Lower leg skin (tissue), 4 donors: ENCODE measurements at places on chromosomes 16 and 17. TPM values are rescaled to one million over a fixed set of nuclear protein-coding genes. Genes with fewer than 3 reads are reported as not detected.

The ZNF385C gene
- total RNA-seq = not detected

The SLC4A1 gene
- total RNA-seq = not detected

The POLDIP2 gene
- total RNA-seq = 90.2 TPM

The BCL7C gene
- total RNA-seq = 57.5 TPM

The KCNG4 gene
- not detected for total RNA-seq

The IL32 gene
- 0.80 TPM for total RNA-seq

The KRT36 gene
- not detected for total RNA-seq

The SLC12A3 gene
- not detected for total RNA-seq

The MLYCD gene
- 8.8 TPM for total RNA-seq

The HSPB9 gene
- total RNA-seq = 0.23 TPM

The SPECC1 gene
- 11.1 TPM for total RNA-seq

DNA sequence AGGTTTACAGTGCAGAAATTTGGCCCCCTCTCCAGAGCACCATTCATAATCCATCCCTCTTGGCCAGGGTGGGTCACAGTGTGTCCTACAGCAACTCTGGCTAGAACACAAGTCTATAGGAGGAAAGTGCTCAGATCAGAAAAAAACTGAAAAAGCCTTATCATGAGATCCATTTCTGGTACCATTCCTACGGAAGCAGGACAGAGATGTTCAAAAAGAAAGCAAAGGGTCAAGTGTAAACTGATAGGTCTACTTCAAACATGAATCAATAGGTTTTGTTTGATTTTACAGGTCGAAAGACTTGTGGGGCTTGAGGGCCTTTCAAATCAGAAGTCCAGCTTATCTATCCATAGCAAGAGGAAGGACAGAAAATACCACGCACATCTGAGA is 326.4 kb downstream of the SOX9 start:
- DNase-seq = no peak

DNA sequence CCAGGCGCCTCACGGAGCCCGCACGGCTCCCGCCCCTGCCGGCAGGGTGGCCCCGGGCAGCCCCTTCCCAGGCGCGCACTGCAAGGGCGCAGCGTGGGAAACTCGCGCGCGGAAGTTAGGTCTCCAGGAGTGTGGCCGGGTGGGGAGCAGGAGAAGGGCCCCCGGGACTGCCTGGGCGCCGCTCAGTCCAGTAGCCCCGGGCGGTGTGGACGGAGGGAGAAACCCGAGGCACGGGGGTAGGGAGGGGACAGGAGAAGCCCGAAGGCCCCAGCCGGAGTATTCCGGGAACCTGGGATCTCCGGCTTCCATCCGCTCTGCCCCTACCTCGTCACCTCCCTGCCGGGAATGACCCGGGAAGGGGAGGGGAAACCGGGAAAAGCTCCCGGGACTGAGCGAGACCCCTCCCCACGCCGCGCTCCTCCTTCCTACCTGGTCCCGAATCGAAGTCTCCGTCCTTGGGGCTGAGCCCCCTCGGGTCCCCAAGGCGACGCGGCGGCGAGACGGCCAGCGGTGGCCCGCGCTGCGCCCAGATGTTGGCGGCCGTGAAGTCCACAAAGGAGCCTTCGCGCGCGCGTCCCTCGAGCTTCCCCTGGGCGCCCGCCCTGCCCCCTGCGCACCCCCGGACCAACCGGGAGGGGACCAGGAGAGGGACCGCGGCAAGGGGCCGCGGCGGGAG is 418 bp downstream of the SOCS3 start:
- DNase-seq = no peak

DNA sequence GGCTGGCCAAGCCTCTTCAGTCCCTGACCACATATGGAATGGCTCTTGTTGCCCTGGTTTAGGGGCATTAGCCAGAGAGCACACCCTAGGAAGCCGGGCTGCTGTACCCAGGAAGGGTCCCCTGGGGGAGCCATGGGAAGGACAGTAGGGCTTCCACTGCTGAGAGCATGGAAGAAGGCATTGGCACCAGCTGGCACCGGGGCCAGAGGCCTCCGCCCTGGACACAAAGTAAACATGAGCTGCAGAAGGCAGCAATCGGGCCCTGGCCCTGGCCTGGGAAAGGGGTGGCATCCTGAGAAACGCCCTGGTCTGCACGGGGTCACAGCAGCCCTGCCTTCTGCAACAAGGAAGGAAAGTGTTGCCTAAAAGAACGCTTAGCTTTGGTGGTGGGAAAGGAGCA is 49.4 kb downstream of the VAC14 start:
- DNase-seq = no peak

GRCh38 chr16:28029387-28030002 is 34.0 kb downstream of the GSG1L start:
- no peak for DNase-seq

- peak; percentile 90 for DNase-seq
These were observed 7.9 kb upstream of the SOST start for GRCh38 chr17:43766413-43767052.

DNA sequence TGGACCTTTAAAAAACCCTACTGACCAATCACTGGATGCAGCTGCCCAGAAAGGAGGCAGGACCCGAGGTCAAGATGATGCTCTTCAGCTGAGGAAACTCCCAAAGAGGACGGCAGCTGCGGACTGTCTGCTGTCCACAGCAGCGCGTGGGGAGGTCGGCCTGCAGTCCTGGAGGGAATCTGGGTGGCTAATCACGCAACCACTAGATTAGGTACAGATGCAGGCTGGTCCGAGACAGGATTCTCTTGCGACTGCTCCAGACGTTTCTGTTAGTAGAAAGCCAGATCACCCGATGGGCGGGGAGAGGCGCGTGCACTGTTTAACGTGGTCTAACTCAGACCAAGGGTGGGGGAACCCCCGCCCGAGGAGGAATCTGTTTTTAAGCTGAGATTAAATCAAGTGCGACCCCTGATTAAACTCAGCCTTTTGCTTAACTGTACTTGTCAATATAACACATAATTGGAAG is 8.8 kb downstream of the CTRB2 start:
- DNase-seq = peak; percentile 84

GRCh38 chr17:13393841-13394710 is 207.7 kb downstream of the HS3ST3A1 start:
- DNase-seq = no peak

- no peak for DNase-seq
These were observed 484.5 kb downstream of the KCNJ2 start for GRCh38 chr17:70653850-70654249.

- DNase-seq = peak; percentile 62
These were observed 8.1 kb downstream of the SERPINF1 start for GRCh38 chr17:1769822-1770477.

DNA sequence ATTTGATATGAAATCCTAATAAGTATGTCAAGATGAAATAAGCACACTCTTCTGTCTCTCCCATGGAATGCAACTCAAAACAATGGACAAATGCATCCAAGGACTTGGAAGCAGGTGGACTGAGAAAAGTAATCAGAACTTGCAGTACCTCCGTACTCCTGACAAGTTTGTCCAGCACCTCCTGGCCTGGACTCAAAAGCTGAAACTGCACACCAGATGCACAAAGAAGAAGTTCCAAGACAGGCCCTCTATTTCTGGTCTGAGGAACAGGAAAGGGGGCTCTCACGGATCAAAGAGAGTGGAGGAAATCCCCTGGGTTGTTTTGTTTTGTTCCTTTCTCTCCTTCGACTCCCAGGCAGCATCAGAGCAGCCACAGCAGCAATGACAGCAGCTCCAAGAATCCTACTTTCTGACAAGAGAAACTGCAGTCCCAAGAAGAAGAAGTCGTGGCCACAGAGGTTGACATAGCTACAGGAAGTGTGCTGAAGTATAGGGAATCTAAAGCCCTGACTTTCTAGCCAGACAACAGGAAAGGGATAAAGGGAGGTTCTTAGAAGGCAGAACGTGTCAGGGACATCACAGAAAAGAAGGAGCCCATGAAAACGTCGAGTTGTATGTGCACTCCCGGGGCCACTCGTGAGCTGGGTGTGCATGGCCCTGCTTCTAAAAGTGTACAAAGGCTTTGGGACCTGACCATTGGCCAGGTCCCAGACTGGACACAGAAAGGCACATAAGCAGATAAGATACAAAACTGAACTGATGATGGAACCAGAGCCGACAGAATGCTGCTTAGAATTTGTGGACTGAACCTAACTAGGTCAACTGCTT is 29.3 kb downstream of the AKAP10 start:
- no peak for DNase-seq

DNA sequence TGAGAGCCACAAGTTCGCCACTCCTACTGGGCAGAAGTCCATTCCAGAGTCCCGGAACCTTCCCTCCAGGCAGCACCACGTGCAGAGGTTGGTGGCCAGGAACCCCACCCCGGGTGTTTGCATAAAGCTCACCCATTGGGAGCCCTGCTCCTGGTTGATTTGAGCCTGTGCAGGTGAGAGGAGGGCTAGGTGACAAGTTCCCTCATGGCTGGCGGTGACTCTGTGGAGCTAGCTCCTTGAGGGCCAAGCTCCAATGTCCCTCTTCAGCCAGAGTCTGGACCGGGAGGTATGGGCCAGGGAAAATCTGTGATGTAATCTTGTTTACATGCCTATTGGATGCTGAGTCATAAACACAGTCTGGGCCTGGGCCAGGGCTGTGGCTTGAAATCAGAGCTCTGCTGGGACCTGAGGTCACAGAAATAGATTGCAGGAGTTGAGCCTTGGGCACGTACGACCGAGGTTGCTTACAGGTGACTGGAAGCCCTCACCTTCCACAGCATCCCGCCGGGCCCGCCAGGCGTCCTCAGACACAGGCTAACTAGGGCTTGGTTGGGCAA is 118.9 kb downstream of the AATF start:
- DNase-seq = peak; percentile 56

DNA sequence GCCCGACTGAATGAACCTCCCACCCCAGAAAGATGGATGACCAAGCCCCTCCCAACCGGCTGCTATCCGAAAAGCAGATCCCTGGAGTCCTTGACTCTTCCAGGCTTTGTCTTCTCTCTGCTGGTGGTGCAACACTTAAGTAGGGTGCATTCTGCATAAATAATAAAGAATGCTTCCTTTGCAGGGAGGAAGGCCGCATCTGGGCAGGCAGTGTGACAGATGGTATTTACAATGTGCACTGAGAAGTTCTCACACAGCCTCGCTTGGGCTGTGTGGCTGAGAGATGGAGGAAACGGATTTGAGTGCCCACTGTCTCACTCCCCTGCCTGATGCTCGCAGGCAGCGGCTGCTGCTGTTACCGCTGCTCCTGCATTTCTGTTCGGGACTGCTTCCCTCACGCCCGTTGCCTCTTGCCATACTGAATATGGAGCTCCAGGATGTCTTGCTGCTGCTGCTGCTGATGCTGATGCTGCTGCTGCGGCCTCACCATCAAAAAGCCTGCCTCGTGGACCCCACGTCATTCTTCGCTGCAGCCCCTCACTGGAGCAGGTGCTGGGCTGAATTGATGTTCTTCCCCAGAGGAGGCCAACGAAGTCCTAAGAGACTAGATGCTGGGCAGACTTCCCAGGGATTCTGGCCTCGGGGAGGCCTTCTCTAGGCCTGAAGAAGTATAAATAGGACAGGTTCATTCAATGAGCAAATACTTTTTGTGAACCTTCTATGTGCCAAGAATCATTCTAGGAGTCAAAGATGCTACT is 7.1 kb upstream of the RHBDL3 start:
- DNase-seq = no peak

DNA sequence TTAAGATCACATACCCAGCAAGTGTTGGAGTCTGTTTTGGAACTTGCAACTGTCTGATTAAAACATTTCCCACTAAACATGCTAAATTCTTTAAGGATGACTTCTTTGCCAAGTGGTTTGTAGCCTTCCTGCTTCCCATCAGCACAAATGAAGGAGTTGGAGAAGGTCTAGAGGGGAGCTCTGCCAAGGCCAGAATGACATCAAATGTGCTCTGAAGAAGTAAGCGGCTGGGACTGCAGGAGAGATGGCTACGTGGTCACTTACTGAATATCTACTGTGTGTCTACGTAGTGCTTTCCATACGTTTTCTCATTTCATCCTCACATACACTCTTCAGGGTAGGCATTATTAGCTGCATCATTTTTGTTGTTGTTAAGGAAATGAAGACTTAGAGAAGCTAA is 135.7 kb upstream of the NLRP1 start:
- DNase-seq = no peak

DNA sequence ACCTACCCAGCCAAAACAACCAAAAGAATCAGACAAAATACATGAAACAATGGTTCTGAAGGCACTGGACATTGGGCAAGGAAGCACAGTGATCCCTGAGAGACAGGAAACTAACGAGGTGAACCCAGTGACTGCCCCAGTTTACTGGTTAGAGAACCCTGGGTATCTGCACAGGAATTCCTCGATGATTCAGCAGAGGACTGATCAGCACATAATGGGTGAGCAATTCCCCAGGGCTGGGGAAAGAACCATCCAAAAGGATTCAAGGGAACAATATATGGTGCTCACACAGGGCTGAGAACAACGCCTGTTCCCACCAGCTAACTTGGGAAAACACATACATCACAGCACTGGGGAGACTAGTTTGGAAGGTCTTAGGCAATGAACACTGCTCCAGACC is 167.2 kb downstream of the PARN start:
- DNase-seq = no peak

GRCh38 chr17:75683583-75683982 is 16.4 kb downstream of the SAP30BP start:
- DNase-seq = no peak

DNA sequence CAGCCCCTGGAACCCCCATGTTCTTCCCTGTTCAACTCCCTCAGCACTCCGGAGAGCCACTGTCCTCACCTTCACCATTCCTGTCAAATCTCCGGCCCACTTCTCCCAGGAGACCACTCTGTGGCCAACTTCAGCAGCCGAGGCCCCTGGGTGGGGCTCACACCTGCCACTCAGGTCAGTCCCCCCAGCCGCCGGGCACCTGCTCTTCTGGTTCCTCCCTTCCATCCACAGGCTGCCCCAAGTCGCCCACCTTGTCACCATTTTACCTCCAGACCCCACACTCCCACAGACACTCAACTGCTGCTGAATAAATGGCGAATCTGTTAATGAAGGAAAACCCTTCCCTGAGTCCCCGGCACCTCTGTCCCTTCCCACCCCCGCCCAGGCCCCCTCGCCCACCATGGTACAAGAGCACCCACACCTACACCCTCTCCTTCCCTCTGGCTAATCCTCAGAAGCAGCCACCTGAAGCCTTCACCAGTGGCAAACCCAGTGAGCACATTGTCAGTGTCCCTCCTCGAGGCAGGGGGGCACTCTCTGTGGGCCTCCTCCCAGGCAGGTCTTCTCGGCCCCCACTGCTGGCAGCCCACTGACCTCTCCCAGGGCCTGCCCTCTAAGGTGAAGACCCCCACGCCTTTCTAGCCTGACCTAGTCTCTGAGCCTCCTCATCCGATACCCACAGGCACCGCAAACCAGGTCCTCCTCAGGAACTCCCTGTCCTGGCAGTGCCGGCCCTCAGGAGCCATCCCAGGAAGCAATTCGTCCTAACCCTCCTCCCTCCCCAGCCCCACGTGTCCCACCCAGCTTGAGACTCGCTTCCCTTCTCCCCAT is 8.2 kb downstream of the CANT1 start:
- DNase-seq = no peak
